Activated CD4-positive, alpha-beta T cell treated with anti-CD3 and anti-CD28 coated beads, Interleukin-2, amount 10 ng/mL, durations not matched to agents 24 days and 14 days (primary cell): ENCODE measurements at places on chromosomes 7 and 10. TPM values are rescaled to one million over a fixed set of nuclear protein-coding genes. Genes with fewer than 3 reads are reported as not detected.

IGFBP3 gene
- total RNA-seq = 0.72 and 1.5 TPM in 2 replicates

GIMAP1 gene
- 4.9 and 6.0 TPM in 2 replicates for total RNA-seq

RAPGEF5 gene
- 0.54 and 0.73 TPM in 2 replicates for total RNA-seq

SPDYE16 gene
- total RNA-seq = 0.47 TPM in 1 of 2 replicates, not detected in the other

KCNIP2 gene
- total RNA-seq = 2.3 and 3.5 TPM in 2 replicates

FLNC gene
- 0.02 and 0.09 TPM in 2 replicates for total RNA-seq

PRXL2A gene
- 14.8 and 16.4 TPM in 2 replicates for total RNA-seq

C10orf88 gene
- total RNA-seq = 13.9 and 15.7 TPM in 2 replicates

IDI2 gene
- not detected in 2 replicates for total RNA-seq

PNLIP gene
- total RNA-seq = not detected in 2 replicates

TNKS2 gene
- 27.5 and 28.8 TPM in 2 replicates for total RNA-seq

PCLO gene
- total RNA-seq = not detected in 2 replicates

CALML5 gene
- not detected in 2 replicates for total RNA-seq

ANK3 gene
- 22.9 and 23.5 TPM in 2 replicates for total RNA-seq

KLHL7 gene
- 16.1 and 20.0 TPM in 2 replicates for total RNA-seq

HECW1 gene
- not detected in 2 replicates for total RNA-seq

PRLHR gene
- total RNA-seq = not detected in 2 replicates

STEAP1 gene
- total RNA-seq = 1.1 and 1.4 TPM in 2 replicates

GLI3 gene
- not detected in 2 replicates for total RNA-seq

PTF1A gene
- not detected in 2 replicates for total RNA-seq

DNAJB9 gene
- 11.5 and 12.7 TPM in 2 replicates for total RNA-seq

TRIL gene
- total RNA-seq = 0.12 and 0.16 TPM in 2 replicates

LGI1 gene
- total RNA-seq = not detected in 2 replicates

ZNF783 gene
- 27.2 and 27.4 TPM in 2 replicates for total RNA-seq

HTRA1 gene
- total RNA-seq = not detected in 2 replicates

TRIM74 gene
- total RNA-seq = 0.33 and 2.1 TPM in 2 replicates

CREB5 gene
- not detected in 2 replicates for total RNA-seq

RBM20 gene
- 0.05 TPM in 1 of 2 replicates, not detected in the other for total RNA-seq

IL6 gene
- total RNA-seq = 0.35 and 0.64 TPM in 2 replicates

C10orf143 gene
- 2.5 and 3.0 TPM in 2 replicates for total RNA-seq

CAV1 gene
- total RNA-seq = 0.12 and 0.17 TPM in 2 replicates

GPR37 gene
- total RNA-seq = not detected in 2 replicates

SPDYE2 gene
- 0.19 TPM in 1 of 2 replicates, not detected in the other for total RNA-seq

MBL2 gene
- not detected in 2 replicates for total RNA-seq

CFAP69 gene
- not detected in 2 replicates for total RNA-seq

SFTPD gene
- not detected in 2 replicates for total RNA-seq

NME8 gene
- not detected in 2 replicates for total RNA-seq

MPP7 gene
- 0.43 and 0.54 TPM in 2 replicates for total RNA-seq

GNAT3 gene
- total RNA-seq = not detected in 2 replicates

SYNPO2L gene
- total RNA-seq = 0.05 TPM in 1 of 2 replicates, not detected in the other

ANKRD22 gene
- total RNA-seq = 0.12 TPM in 1 of 2 replicates, not detected in the other

SFMBT2 gene
- total RNA-seq = 24.9 TPM in 2 replicates

PSD gene
- total RNA-seq = 10.4 and 12.1 TPM in 2 replicates

PHTF2 gene
- total RNA-seq = 31.5 and 32.1 TPM in 2 replicates

SLC16A9 gene
- 4.4 and 4.5 TPM in 2 replicates for total RNA-seq

TFPI2 gene
- total RNA-seq = not detected in 2 replicates

SEMA3C gene
- not detected in 2 replicates for total RNA-seq

DOCK4 gene
- 0.33 and 0.89 TPM in 2 replicates for total RNA-seq

TAS2R41 gene
- not detected in 2 replicates for total RNA-seq

BRI3 gene
- total RNA-seq = 66.8 and 70.3 TPM in 2 replicates

MYH16 gene
- total RNA-seq = not detected in 2 replicates
